ENCODE measurements at places on chromosomes 2 and 18. TPM values are rescaled to one million over a fixed set of nuclear protein-coding genes. Genes with fewer than 3 reads are reported as not detected.
A peak's percentile ranks its signal among the peaks of the same experiment; 100 is the strongest.

- no peak overlapping the region for H3K4me3 ChIP-seq
- no peak overlapping the region for H3K27ac ChIP-seq
- no peaks in the 10 kb centered on the region for H3K36me3 ChIP-seq
- DNase-seq = no peak
- no peaks in the 10 kb centered on the region for H3K4me1 ChIP-seq
Observed at GRCh38 chr2:224151161-224151560, 112.1 kb upstream of the SERPINE2 start.

- H3K36me3 ChIP-seq = no peaks in the 10 kb centered on the region
- H3K4me1 ChIP-seq = no peaks in the 10 kb centered on the region
- no peak overlapping the region for H3K4me3 ChIP-seq
- DNase-seq = no peak
Observed at GRCh38 chr2:167209784-167210183, 321.5 kb downstream of the XIRP2 start.

GRCh38 chr2:230868947-230869913 lies 4.5 kb downstream of the ITM2C start:
- no peaks in the 10 kb centered on the region for H3K27me3 ChIP-seq
- peak overlapping the region; percentile 53 for H3K4me3 ChIP-seq
- H3K27ac ChIP-seq = peak overlapping the region; percentile 75
- H3K4me1 ChIP-seq = peaks cover 44% of the 10 kb centered on the region
- 0 out of 2 replicates have a peak, but pooled peaks cover under 1% of the 10 kb centered on the region for H3K36me3 ChIP-seq

DNA sequence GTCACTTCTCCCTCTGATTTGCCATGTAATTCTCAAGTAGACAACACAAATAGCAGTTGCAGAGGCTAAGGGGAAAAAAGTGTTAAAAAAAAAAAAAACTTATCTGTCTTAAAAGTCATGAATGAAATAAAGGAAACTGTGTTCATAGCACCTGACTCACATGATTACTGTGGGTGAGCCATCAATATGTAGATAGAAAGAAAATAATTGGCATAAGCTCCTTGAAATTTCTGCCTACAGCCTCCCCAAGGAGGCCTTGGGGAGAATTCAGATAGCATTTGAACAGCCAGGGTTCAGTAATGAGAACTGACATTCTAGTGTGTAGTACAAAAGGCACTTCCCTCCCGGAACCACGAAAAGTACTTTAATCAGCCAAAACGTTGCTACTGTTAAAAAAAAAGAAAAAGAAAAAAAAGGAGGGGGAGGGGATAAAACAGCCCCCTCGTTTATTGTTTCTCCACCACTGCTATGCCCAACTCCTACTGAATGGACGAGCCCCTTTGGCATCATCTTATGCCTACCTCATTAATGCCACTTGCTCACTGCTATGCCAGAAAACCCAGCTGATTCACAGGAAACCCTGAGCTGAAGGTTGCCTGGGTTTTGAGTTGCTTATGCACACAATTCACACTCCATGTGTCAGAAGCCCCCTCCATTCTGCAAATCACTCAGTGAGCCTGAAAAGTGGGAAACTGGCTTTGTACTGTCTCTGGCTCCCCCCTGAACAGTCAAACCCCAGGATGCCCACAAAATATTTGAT lies 65.5 kb upstream of the KLF7 start:
- DNase-seq = no peak
- H3K4me3 ChIP-seq = no peak overlapping the region
- no peaks in the 10 kb centered on the region for H3K36me3 ChIP-seq
- H3K27me3 ChIP-seq = no peaks in the 10 kb centered on the region
- no peak overlapping the region for H3K27ac ChIP-seq

DNA sequence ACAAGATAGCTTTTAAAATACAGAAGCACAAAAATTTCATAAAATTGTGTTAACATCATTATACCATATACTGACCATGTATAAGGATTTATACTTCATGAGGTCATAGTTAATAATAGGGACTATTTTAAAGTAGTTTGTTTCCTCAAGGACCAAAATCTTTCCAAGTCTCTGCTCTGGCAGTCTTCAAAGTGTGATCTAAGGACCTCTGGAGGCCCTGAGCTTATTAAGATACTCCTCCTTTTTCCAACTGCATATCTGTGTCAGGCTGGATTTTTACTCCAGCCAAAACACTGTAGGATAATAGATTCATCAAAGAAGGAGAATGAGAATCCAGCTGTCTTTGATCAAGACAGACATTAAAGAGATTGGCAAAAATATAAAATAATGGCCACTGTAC lies 1.7 kb upstream of the SCYGR2 start:
- no peak for DNase-seq
- H3K4me3 ChIP-seq = no peak overlapping the region
- H3K36me3 ChIP-seq = no peaks in the 10 kb centered on the region
- H3K4me1 ChIP-seq = no peaks in the 10 kb centered on the region

- H3K27me3 ChIP-seq = no peaks in the 10 kb centered on the region
- H3K27ac ChIP-seq = no peak overlapping the region
- no peaks in the 10 kb centered on the region for H3K4me1 ChIP-seq
- H3K4me3 ChIP-seq = no peak overlapping the region
- DNase-seq = no peak
Observed at GRCh38 chr2:134375935-134376334, 122.1 kb downstream of the MGAT5 start.

- no peaks in the 10 kb centered on the region for H3K4me1 ChIP-seq
- no peak for DNase-seq
- H3K27ac ChIP-seq = no peak overlapping the region
- no peak overlapping the region for H3K4me3 ChIP-seq
- H3K36me3 ChIP-seq = no peaks in the 10 kb centered on the region
Observed at GRCh38 chr18:69097349-69097748, 299.5 kb downstream of the CCDC102B start.

GRCh38 chr2:81505586-81505985 lies 1201.0 kb upstream of the LRRTM1 start:
- H3K27ac ChIP-seq = no peak overlapping the region
- no peaks in the 10 kb centered on the region for H3K27me3 ChIP-seq
- no peaks in the 10 kb centered on the region for H3K4me1 ChIP-seq
- DNase-seq = no peak

DNA sequence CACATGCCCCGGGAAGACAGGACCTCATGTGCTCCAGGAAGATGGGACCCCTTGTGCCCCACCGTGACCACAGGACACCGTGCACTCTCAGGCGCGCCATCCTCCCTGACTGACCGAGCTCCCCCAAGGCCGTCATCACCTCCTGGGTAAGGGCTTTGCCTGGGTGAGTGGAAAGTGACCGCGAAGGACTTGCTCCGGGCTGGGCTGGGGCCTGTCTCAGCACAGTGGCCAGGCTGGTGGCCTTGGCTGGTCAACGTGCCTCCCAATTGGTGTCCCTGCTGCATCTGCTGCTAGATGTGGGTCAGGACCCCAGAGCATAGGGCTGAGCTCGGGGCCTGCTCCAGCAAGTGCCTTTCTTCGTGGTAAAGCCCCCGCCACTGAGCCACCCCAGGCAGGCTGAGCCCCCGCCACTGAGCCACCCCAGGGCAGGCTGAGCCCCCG lies 69.7 kb upstream of the CTDP1 start:
- H3K27me3 ChIP-seq = 0 out of 2 replicates have a peak, but pooled peaks cover 2% of the 10 kb centered on the region
- H3K4me1 ChIP-seq = no peaks in the 10 kb centered on the region
- no peak for DNase-seq
- H3K4me3 ChIP-seq = no peak overlapping the region
- H3K36me3 ChIP-seq = no peaks in the 10 kb centered on the region

DNA sequence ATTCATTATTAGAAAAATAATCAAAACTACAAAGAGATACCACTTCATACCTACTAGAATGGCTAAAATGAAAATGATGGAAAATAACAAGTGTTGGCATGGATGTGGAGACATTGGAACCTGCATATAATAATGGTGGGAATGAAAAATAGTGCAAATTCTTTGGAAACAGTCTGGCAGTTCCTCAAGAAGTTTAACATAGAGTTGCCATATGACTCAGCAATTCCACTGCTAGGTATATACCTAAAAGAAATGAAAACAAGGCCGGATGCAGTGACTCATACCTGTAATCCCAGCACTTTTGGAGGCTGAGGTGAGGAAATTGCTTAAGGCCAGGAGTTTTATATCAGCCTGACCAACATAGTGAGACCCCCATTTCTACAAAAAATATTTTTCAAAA lies 41.6 kb upstream of the ACYP2 start:
- no peak overlapping the region for H3K27ac ChIP-seq
- H3K4me3 ChIP-seq = no peak overlapping the region

DNA sequence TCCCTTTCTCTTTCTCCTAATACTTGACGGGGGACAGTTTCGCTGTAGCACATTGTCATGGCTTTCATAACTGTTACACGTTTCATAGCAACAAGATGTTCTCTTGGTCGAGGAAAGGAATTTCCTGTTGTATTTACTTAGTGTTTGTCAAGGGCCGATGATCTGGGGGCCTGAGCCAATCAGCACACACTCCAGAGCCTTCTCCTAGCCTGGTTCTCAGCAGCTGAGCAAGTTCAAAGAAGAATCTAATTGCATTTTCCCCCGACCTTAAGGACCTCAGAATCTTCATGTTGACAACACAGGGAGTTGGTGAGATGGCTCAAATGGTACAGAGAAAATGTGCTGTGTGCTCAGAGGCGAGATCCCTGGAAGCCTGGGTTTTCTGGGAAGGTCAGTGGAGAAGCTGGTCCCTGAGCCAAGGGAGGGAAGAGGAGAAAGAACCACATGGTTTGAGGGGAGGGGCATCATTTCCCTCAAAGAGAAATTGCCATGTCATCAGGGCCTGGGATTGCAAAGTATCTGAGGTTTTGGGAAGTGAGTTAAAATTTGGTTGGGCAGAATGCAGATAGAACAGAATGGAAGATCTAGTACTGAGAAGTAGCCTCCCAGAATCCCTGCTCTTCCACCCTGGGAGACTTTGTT lies 76.9 kb upstream of the AGAP1 start:
- no peak overlapping the region for H3K27ac ChIP-seq
- H3K27me3 ChIP-seq = no peaks in the 10 kb centered on the region
- H3K4me3 ChIP-seq = no peak overlapping the region

Gene NTSR2
- total RNA-seq = not detected

Gene ACTR1B
- total RNA-seq = 43.8 TPM

Gene PDCL3
- total RNA-seq = 29.4 TPM

Gene NEU4
- 0.82 TPM for total RNA-seq

Gene KANSL1L
- total RNA-seq = 17.2 TPM

Gene EDAR
- total RNA-seq = not detected

Gene SPR
- 10.7 TPM for total RNA-seq

Gene ZNF892
- 10.8 TPM for total RNA-seq
